ENCODE measurements at places on chromosomes 2 and 18. TPM values are rescaled to one million over a fixed set of nuclear protein-coding genes. Genes with fewer than 3 reads are reported as not detected.

DNA sequence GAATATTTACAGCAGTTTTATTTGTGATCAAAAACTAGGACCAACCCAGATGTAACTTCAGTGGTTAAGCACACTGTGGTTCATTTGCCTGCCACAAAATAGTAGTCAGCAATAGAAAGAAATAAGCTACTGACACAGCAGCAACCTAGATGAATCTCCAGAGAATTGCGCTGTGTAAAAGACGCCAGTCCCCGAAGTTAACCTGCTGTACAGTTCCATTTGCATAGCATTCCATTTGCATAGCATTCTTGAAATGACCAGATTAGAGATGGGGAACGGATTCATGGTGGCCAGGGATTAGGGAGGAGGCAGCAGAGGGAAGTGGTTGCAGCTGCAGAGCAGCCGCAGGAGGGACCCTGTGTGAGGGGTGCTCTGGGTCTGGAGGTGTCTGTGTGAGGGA is 39.3 kb upstream of the NFATC1 start:
- no peak for DNase-seq

- DNase-seq, result no peak
These were observed 19.1 kb downstream of the CYP27C1 start for GRCh38 chr2:127200962-127201361.

DNA sequence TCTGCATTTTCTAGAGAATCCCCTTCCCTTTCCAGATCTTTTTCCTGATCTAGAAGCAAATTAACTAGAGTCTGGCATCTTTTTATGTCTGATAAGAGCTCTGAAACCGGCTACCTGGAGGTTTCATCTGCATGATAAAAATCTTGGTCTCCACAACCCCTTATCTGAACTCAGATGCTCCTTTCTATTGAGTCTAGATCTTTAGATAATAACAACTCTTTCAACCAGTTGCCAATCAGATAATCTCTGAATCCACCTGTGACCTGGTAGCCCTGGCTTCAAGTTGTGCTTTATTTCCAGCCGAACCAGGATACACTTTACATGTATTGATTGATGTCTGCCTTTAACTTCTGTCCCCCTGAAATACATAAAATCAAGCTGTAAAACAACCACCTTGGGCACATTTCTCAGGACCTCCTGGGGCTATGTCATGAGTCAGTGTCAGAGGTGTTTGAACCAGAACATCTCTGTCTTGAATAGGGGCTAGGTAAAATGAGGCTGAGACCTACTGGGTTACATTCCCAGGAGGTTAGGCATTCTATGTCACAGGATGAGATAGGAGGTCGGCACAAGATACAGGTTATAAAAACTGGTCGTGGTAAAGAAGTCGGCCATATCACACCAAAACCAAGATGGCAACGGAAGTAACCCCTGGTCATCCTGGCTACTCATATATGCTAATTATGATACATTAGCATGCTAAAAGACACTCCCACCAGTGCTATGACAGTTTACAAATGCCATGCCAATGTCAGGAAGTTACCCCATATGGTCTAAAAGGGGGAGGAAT is 20.8 kb downstream of the RALBP1 start:
- no peak for DNase-seq

DNA sequence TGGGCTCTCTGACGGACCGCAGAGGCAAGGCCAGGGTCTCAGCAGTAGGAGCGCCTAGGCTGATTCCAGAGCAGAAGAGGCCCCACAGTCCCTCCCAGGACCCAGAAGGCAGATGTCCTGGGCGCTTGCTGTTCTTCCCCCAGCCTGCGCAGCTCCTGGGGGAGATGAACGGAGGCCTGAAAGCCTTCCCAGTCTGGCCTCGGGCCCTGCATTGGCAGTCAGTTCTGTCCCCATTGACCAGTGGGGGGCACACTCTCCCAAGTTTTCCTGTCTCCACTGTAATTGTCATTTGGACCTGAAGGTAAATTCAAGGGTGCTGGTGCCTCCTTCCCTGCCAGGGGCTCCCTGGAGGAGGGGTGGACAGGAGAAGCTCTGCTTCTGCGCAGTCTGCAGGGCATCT is 345.7 kb downstream of the CYP26B1 start:
- DNase-seq, result no peak

Gene CCDC74B
- 5.6 TPM for total RNA-seq

Gene THAP4
- 73.8 TPM for total RNA-seq

Gene REG1B
- total RNA-seq, result not detected
